ENCODE measurements at places on chromosomes 7 and 10.

GRCh38 chr7:23205909-23206767 is 24.3 kb downstream of the NUP42 start:
- DNase-seq, result no peak

- no peak for DNase-seq
Observed at GRCh38 chr7:45082831-45083331, 5.9 kb downstream of the NACAD start.

GRCh38 chr7:38215115-38215514 is 37.1 kb downstream of the STARD3NL start:
- DNase-seq, result no peak

- DNase-seq, result no peak
Observed at GRCh38 chr10:20767028-20767427, 130.1 kb downstream of the NEBL start.

GRCh38 chr7:23108995-23109394 is 3.4 kb downstream of the KLHL7 start:
- no peak for DNase-seq

DNA sequence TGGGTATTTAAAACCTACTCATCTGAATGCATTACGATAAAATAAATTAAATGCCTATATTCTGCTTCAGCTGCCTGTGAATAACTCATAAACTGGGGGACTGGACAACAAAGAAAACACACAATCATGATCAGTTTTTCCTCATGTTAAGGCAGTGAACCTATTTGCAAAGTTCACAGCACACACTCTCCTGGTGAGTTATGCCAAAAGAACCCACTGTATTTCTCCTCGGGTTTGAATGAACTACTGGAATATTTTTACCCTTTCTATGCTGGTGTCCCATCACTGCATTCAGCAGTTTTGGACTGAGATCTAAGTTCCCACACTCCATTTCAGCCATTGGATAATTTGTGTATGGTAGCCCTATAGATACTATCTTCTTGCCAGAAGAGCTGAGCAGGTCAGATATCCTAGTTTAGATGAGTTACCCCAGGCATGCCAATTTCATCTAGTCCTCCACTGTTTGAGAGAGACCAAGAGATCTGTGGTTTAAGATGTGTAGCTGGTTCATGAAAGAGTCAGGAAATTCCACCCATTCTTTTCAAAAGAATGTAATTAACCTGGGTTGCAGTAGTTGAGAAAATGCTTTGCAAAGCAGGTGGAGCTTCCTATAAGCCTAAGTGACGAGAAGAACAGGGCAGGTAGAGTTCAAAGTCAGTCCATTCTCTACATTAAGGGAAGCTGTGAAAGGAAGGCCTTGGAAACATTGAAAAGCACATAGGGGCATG is 101.7 kb downstream of the PLXDC2 start:
- DNase-seq, result no peak

GRCh38 chr10:88286030-88286429 is 297.1 kb downstream of the RNLS start:
- DNase-seq, result no peak

DNA sequence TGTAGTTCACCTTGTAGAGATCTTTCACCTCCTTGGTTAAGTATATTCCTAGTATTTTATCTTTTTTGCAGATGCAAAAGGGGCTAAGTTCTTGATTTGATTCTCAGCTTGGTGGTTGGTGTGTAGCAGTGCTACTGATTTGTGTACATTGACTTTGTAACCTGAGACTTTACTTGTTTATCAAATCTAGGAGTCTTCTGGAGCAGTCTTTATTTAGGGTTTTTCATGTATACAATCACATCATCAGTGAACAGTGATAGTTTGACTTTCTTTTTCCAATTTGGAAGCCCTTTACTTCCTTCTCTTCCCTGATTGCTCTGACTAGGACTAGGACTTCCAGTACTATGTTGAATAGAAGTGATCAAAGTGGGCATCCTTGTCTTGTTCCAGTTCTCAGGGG is 33.8 kb downstream of the GPR22 start:
- DNase-seq, result no peak

DNA sequence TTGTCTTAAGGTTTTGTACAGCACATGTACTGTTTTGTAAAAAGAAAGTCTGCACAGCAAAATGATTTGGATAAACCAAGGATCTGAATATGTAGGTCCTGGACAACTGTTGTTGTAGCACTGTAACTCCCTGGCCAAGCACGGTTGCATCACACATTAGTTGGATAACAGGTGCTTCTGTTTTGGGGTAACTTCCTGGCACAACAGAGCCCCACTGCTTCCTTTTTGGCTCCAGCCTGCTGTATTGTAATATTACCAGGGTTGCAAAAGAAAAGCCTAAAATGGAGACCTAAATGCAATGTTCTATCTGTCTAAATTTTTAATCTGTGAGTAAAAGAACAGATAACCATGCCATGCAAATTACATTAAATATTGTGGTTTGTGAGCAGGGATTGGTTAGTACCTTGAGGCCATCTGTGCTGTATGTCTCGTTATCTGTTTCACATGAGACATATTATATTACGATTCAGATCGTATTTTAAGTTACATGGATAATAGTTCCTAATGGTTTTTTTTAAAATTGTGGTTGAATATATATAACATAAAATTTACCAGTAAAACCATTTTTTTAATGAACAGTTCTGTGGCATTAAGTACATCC is 27.5 kb upstream of the WAC start:
- no peak for DNase-seq

- no peak for DNase-seq
Observed at GRCh38 chr7:126370038-126370668, 882.6 kb downstream of the GRM8 start.

DNA sequence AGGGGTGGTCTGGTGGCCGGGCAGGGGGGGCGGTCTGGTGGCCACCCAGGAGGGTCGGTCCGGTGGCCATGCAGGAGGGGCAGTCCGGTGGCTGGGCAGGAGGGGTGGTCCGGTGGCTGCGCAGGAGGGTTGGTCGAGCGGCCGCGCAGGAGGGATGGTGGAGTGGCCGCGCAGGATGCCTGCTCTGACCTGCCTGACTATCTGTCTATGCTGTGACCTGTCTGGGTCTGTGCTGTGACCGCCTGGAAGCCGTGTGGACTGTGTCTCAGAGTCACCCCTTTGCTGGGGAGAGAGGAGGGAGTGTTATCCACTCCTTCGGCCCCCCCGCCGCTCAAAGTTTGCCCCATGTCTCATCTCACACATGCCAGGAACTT is 113.2 kb downstream of the ACTR3B start:
- no peak for DNase-seq

GRCh38 chr7:125136341-125136740 is 206.7 kb upstream of the POT1 start:
- no peak for DNase-seq

DNA sequence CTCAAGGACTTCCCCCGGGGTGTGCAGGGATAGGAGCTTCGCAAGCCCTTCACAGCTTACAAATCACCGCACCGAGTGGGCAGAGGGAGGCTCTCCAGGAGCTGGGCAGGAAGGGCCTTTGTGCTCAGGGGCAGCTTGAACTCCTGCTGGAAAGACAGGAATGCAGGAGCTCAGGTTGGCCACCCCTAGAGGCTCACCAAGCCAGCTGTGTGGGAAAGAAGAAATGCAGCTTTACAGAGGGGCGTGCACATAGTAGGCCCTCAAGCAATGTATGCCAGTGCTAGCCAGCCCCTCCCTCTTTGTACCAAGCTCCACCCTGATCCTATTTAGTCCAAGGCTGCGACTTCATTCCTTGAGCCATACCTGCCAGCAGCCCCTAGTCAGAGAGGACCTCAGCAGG is 26.1 kb downstream of the STRA8 start:
- DNase-seq, result no peak

DNA sequence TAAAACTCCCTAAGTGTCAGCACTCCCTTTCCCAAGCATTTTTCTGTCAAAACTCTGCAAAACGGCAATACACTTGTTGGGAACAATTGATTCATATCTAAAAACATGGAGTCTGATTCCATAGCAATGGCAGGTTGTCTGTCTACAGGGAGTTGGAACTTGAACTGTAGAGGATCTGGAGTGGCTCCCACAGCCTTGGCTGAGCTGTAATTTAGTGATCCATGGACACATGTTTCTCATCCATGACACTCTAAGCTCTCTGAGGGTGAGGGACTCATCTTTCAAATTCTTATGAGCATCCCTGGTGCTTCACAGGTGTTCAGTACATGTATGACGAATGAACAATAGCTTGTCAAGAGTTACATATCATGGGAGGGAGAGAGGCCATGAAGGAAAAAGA is 466.1 kb downstream of the GRID1 start:
- DNase-seq, result no peak

GRCh38 chr7:114979803-114980507 is 58.1 kb downstream of the MDFIC start:
- no peak for DNase-seq

GRCh38 chr7:155291045-155291530 is 6.6 kb upstream of the INSIG1 start:
- DNase-seq, result no peak

DNA sequence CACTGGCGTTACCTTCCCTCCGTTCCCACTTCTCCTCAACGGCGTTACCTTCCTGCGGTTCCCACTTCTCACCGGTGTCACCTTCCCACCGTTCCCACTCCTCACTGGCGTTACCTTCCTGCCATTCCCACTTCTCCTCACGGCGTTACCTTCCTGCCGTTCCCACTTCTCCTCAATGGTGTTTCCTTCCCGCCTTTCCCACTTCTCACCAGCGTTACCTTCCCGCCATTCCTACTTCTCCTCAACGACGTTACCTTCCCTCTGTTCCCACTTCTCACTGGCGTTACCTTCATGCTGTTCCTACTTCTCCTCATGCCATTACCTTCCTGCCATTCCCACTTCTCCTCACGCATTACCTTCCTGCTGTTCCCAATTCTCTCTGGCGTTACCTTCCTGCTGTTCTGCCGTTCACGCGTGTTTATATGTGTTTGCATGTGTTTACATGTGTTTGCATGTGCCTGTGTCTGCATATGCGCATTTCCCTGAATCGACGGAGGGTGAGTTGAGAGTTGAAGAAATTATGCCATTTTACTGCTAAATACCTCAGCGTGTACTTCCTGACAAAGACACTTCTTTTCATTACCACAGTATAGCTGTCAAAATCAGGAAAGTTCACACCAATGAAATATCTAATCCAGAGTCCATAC is 23.2 kb upstream of the CFAP46 start:
- no peak for DNase-seq

DNA sequence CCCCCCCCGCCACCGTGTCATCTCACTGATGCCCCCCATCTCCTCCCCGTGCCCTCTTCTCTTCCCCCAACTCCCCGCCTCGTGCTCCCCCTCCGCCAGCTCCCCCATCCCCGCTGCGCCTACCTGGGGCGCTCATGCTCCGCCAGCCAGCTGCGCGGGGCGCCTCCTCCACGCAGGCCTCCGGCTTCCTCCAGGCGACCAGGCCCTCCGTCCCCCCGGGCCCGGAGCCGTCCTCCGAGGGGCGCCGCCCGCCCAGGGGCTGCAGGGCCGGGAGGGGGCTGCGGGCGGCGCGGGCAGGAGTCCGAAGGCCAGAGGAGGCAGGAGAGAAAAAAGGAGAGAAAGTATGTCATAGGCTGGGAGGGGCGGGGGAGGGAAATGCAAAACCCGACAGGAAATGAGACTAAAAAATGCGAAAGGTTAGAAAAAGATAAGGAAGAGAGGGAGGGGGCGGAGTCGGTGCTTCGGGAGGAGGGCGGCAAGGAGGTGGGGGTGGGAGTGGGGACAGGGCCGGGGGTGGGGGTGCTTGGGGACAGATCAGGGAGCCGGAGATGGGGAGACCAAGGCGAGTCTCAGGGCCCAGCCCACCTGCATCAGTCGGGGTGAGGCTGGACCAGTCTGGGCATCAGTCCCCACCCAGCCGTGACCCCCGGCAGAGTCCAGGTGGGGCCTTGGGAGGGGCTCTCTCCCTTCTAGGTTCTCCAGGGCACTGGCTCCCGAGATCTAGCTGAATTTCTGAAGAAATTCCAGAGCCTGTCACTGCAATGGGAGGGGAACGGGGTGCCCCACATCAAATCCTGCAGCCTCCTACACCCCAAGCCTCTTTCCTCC is at the start of gene CARD11:
TSS of gene CARD11 (minus strand) at position 324 of the 828 bp plus-strand sequence. CDS start 85,361 bp downstream, outside the sequence.
- no peak for DNase-seq

- DNase-seq, result no peak
Observed at GRCh38 chr10:126846469-126846868, 58.8 kb upstream of the DOCK1 start.

- DNase-seq, result no peak
Observed at GRCh38 chr7:47557317-47557693, 24.6 kb downstream of the TNS3 start.

Measured in hippocampal formation (tissue), 2 donors.